ENCODE measurements at places on chromosomes 6 and 20.

- DNase-seq: peak; percentile 71
Observed at GRCh38 chr6:169536446-169537170, 165.2 kb downstream of the WDR27 start.

DNA sequence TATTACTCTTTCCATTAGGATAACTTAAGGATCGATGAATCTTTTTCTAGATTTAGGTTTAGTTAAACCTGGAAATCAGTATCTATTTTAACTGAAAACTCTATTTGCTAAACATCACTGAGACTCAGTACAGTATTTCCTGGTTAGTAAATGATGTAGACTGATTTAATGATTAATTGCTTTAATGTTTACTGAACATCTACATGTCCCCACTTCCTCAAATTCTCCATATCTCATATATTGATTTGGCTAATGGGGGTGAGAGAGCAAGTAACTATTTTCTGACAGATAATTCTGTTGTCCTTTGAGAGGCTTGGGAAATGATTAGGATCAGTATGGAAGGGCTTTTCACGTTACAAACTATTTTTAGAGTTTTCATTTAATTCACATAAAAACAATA lies 10.3 kb downstream of the MKKS start:
- DNase-seq: no peak

DNA sequence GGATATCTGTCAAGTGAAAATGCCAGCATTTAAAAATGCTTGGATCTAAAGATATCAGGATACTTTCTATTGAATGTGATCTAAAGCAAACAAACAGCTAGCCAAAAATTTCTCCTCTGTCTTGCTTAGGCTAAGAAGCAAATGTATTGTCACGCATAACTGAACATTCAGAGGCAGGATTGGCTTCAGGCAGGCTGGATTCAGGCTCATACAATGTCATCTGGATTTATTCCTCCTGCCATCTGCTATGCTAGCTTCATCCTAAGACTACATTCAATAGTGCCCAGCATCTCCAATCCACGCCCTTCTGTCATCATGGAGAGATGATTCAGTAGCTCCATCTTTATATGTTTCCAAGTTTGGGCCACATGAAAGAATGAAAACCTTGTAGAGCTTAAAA lies 27.1 kb downstream of the PFDN4 start:
- no peak for DNase-seq

GRCh38 chr6:85714893-85715530 lies 72.3 kb upstream of the SYNCRIP start:
- no peak for DNase-seq

DNA sequence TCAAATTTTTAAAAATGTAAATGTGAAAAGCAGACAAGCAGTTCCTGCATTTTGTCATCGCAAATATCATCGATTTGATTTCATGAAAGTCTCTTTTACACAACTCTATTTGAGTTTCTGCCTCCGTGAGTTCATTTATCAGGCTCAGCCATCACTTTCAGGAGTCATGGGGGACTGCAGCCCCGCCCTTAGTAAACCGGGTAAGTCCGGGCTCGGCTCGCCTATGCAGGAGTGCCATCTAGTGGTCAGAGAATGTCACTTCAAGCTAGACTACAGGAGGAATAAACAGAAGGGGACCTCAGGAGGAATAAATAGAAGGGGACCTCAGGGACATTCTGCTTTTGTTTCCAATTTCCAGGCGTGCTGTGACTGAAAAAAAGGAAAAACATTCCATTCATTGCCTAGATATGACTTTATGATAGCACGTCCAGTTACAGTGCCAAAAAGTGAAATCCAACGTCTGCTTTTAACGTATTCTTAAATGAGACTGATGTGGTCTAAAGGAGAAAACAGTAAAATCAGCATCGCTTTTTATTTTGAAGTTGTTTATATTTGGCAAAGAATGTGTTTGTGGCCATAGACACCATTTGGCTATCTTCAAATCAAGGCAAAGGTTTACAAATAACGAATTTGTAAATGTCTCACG lies 333.9 kb downstream of the HACE1 start:
- DNase-seq: peak; percentile 39

DNA sequence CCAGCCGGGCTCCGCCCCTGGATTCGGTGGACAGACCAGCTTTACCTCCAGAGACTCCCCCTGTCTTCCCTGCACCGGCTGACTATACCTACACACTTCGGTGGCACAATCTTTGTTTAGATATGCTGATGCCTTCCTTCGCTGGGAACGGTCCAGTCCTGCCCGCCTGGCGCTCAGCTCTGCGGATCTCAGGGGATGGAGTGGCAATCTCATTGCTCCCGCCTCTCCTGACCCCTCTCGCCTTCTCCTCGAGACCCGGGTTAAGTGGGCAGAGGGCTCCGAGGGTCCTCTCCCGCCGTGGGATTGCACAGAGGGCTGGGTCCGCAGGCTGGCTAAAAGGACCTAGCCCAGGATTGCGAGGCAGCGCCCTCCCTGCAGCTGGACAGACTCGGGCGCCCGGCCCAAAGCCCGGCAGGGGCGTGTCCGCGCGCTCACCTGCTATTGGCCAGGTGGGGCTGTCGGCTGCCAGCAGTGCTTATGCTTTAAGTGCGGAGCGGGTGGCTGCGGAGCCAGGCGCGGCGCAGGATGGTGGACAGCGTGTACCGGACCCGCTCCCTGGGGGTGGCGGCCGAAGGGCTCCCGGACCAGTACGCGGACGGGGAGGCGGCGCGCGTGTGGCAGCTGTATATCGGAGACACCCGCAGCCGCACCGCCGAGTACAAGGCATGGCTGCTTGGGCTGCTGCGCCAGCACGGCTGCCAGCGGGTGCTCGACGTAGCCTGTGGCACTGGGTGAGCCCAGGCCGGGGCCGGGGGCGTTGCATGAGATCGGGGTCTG lies at the start of gene GNMT:
GNMT (plus strand) TSS at position 512 of the 777 bp plus-strand sequence; CDS start at position 526, 14 bp downstream.
- no peak for DNase-seq

GRCh38 chr20:6663751-6664388 lies 103.6 kb upstream of the BMP2 start:
- no peak for DNase-seq

DNA sequence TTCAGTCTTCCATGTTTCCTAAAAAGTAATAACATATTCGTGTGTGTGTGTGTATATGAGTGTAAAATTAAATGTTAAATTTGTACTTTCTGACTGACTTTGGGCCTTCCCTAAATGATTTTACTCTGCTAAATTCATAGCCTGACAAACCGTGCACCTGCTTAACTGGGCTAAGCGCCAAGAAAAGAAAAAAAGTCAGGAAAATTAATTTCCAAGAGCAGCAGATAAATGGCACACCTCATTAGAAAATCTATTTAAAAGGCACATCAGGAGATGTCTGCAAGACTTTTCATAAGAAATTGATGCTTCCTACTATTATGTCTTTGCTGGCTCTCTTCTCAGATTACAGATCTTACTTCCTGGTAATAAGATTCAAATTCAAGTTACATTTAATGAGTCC lies 72.4 kb downstream of the TRDN start:
- DNase-seq: no peak

DNA sequence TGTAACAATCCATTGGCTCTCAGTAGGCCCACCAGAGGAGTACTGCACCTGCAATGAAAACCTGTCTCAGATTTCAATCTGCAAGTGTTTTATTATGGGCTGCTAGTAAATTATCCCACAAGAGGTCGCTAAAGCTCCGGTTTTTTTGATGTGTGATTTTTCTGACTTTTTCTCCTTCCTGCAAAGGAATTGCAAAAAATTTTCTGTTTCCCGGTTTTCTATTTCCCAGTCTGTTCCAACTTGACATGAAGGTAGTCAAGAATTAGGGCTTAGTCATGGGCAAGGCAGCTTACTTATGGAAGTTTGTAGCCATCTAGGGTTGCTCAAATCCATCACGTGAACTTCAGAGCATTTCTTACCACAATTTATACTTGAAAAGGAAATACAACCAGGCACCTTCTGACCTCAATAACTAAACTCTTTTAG lies 38.5 kb upstream of the AHI1 start:
- peak; percentile 90 for DNase-seq

GRCh38 chr20:10125757-10126156 lies 91.0 kb downstream of the ANKEF1 start:
- DNase-seq: no peak

DNA sequence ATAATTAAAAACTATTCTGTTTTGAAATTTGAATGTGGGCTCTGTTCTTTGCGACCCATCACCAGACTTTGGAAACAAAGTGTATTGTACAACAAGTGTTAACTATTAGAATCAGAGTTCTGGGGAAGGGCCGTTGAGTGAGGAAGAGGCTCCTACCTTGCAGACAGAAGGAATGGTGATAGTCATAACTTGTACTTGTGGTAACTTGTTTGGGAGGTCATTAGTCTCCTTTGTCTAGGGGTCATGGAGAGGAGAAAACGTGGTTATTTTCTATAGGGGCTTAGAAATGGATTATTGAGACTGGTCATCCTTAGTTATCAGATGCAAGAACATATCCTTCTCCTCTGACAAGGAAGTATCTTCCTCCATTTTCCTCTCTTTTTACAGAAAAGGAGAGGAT lies 174.8 kb downstream of the BMP2 start:
- DNase-seq: no peak

GRCh38 chr6:119647309-119647708 lies 297.7 kb upstream of the MAN1A1 start:
- no peak for DNase-seq

DNA sequence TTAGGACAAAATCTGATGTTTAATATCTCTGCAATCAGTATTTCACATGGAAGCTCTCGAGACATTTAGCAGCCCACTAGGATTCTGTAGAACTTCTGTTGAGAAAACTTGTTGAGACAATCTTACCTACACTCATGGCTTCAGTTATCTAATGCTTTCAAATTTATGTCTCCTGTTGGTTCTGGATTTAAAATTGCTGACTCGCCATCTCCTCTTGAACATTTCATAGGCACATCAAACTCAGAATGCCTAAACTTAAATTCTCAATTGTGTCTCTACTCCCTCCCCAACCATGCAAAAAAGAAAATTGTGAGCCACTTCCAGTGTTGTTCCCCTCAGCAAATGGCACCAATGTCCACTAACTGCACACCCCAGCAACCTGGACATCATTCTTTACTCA lies 142.5 kb upstream of the AHI1 start:
- no peak for DNase-seq

DNA sequence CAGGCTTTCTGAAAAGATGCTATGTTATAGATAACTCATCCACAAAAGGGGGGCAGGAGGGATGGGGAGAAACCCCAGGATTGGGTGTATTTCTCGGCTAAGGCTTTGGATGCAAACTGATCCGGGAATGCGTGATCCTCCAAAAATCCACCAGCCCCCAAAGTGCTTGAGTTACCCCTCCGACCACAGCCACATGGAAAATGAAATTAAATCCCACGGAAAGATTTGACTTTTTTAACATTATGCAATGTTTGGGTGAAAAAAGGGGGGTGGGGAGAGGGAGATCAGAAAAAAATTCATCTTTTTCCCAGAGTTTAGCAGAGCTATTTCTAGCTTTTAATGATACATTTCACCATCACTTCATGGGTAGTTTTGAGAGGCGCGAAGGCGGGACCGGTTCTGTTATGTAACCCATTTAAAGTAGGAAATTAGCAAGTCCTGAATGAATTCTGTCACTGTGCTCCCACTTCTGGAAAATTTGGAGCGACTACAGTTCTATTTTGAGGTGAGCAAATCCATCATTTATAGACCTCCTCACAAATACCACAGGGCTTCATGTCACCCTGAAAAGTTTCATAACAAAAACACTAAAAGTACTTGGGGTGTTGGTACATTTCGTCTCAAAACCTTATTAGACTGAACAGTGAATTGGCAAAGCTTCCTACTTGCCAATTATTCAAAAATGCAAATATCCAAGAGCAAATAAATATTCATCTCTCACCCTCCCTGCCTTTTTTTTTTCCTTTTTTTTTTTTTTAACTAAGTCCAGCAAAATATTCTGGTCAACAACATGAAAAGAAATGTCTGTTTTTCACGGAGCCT lies 51.9 kb upstream of the NFATC2 start:
- DNase-seq: no peak

GRCh38 chr6:130620338-130620781 lies 206.8 kb upstream of the SMLR1 start:
- no peak for DNase-seq

DNA sequence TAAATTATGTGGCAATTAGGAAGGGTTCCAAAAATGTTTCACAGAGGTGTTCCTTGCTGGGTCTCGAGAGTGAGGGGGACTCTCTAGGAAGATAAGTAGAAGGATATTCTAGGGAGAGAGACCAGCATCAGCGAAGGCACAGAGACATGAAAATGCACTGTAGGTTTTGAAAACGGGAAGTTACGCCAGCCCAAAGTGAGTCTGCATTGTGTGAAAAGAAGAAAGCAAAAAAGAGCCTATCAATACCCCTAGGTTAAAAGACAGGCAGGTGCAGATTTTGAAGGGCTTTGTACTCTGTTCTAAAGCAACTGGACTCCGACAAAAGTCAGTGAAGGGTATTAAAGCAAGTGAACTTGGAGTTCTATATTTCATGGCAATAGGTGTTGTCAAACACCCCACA lies 25.7 kb upstream of the MRAP2 start:
- no peak for DNase-seq

GRCh38 chr20:37335642-37336368 lies 10.1 kb upstream of the SRC start:
- DNase-seq: no peak
